Mesendoderm (in vitro differentiated cells): ENCODE measurements at places on chromosomes 4 and X.

DNA sequence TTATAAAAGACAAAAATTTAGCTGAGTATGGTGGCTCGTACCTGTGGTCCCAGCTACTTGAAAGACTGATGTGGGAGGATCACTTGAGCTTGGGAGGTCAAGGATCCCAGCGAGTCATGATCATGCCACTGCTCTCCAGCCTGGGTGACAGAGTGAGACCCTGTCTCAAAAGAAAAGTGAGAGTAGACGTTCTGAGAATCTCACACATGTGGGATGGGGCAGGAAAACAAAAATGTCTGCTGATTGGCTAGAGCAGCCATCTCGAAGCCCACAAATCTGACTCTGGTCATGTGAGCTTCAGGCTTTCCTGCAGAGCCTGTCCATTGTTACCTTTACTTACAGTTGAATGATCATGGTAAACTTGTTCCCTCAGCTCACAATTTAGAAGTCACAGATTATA, 23.1 kb upstream of the SLC9A7 start:
- DNase-seq, result no peak
- H3K27ac ChIP-seq, result no peak overlapping the region

DNA sequence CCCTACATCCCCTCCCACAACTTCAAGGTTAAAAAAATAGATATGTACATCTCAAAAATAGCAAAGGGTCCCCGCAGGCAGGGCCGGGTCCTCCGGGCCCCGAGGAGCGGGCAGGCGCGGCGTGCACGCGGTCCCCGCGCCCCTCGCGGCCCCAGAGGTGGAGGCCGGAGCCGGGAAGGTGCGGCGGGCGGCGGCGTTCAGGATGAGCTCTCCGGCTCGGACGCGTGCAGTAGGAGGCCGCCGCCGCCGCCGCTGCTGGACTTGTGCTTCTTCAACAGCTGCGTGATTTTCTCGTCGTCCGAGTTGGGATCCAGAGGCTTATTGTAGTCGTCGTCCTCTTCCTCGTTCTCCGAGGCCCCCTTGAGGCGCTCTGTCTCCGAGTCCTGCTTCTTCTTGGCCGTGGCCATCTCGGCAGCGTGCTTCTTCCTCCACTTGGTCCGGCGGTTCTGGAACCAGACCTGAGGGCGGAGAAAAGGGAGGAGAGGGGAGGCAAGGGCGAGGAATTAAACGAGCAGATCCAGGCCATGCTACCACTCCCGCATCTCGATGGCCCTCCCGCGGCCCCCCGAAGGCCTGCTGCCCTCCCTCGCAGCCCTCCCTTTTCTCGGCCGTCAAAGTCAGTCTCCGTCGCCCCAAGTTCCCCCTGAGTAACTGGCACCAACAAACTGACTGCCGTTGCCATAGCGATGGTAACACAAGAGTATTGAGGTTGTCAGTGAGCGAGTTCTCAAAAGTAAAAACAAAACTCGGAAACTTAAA, 5.8 kb downstream of the NKX6-1 start:
- H3K4me3 ChIP-seq, result no peak overlapping the region
- no peaks in the 10 kb centered on the region for H3K36me3 ChIP-seq
- peak; percentile 84 for DNase-seq
- peaks cover 8% of the 10 kb centered on the region for H3K4me1 ChIP-seq
- H3K27ac ChIP-seq, result no peak overlapping the region
- H3K27me3 ChIP-seq, result peaks cover 69% of the 10 kb centered on the region

DNA sequence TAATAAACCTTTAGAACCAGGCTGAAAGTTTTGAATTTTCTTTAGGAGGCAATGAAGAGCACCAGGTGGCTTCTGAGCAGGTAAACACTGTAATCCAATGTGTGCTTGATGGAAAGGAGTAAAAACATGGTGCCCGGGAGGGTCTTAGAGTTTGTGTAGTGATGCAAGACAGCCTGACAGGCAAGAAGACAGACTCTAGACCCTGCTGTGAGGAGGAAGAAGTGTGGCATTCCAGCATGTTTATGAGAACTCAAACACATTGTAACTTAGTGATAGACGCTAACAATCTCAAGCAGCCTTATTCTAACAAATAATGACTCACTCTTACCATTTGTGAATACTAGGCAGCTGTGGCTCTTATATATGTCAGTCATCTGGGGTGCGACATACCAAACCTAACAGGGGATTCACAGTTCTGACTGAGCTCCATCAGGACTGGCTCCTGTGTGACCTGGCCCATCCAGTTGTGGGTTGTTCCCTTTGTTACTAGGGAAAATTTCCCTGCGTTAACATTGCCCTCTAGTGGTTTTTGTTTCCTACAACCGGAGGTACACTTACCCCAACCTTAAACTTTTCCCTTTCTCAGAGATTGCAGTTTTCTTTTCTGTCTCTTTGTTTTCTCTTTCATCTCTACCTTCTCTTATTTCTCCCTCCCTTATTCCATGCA, 53.8 kb downstream of the VSIG4 start:
- no peak overlapping the region for H3K4me3 ChIP-seq
- no peaks in the 10 kb centered on the region for H3K36me3 ChIP-seq
- peak; percentile 96 for DNase-seq
- H3K4me1 ChIP-seq, result no peaks in the 10 kb centered on the region
- H3K27me3 ChIP-seq, result no peaks in the 10 kb centered on the region

- no peak for DNase-seq
- H3K36me3 ChIP-seq, result no peaks in the 10 kb centered on the region
- H3K27me3 ChIP-seq, result no peaks in the 10 kb centered on the region
- H3K4me3 ChIP-seq, result no peak overlapping the region
- H3K4me1 ChIP-seq, result no peaks in the 10 kb centered on the region
- no peak overlapping the region for H3K27ac ChIP-seq
These were observed 42.1 kb upstream of the SPINK2 start for GRCh38 chr4:56863441-56864139.

GRCh38 chr4:39502019-39502663, 25.1 kb downstream of the UGDH start:
- no peak overlapping the region for H3K4me3 ChIP-seq
- no peak overlapping the region for H3K27ac ChIP-seq
- no peaks in the 10 kb centered on the region for H3K4me1 ChIP-seq
- no peak for DNase-seq

GRCh38 chr4:69731241-69731640, 29.2 kb downstream of the SULT1B1 start:
- no peak overlapping the region for H3K27ac ChIP-seq
- H3K4me3 ChIP-seq, result no peak overlapping the region
- no peaks in the 10 kb centered on the region for H3K27me3 ChIP-seq
- H3K4me1 ChIP-seq, result no peaks in the 10 kb centered on the region

DNA sequence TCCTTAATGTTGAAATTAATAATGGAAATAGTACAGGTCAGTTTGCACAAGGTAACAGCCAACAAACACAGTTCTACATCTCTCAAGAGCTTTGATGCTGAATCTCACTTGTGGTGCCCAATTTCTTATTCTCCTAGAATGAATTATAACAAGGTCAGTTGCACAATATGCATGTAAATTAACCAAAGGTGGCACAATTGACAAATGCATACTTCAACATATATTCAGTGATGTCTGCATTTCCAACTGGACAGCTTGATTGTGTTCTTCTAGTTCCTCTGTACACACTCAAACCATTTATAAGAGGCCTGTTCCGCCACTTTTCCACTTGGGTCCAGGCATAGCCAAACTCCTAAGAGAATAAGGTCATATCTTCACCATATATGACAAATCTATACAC, 210.3 kb upstream of the EPHA5 start:
- H3K4me3 ChIP-seq, result no peak overlapping the region
- H3K36me3 ChIP-seq, result no peaks in the 10 kb centered on the region
- no peak for DNase-seq
- no peaks in the 10 kb centered on the region for H3K27me3 ChIP-seq
